ENCODE measurements at places on chromosomes 5 and 9.

GRCh38 chr5:110361471-110361870 lies 365.0 kb downstream of the TMEM232 start:
- DNase-seq: no peak

GRCh38 chr5:148186248-148187003 lies 16.4 kb upstream of the SPINK6 start:
- no peak for DNase-seq

DNA sequence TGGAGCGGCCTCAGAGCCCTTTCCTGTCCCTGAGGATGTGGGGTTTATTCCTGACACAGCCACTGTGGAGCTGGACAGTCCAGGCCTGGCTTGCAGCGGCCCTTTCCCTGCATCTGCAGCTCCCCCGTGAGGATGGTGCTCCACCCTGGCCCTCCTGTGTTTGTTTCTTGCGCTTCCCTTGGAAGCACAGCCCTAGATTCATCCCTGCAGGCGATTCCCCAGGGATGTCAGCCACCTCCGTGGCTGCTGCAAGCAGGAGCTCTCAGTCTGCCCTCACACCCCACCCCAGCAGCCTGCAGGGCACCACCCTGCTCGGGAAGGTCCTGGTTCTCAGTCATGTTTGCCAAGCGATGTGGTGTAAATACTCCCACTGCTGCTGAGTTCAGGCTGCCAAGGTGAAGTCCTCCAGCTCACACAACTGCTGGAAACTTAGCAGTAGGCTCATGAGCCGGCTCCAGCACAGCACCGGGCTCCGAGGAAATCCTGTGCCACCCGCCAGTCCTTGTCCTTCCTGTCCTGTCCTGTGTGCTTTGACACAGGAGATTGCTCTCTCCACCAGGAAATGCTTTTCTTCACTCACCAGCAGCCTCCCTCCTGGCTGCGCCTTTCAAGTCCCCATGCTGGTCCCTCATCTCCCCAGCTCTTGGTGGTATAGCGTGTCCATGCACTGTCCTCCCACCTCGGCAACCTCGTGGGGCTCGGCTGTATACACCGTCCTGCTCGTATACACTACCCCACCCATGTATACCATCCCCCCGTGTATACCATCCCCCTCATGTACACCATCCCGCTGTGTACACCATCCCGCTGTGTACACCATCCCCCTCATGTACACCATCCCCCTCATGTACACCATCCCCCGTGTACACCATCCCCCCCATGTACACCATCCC lies 16.2 kb downstream of the ROPN1L start:
- DNase-seq: no peak

- no peak for DNase-seq
Observed at GRCh38 chr9:93225417-93225816, 41.5 kb downstream of the WNK2 start.

DNA sequence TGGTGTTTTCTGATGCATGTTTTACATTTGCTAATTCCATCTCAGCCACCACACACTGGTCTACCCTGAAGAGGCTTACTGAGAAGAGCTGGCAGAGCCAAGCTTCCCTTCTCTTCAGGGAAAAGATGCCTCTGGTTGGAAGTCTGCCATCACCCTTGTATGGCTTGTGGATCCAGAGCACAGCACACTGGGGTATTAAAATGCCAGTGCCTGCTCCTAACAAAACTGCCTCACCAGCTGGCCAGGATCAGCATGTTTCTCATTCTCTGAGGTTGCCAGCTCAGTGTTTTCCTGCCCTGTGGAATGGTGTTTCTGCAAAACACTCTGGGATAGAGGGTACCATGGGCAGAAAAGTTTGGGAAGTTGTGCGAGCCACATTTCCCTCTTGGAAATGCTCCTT lies 31.6 kb upstream of the ZNF618 start:
- DNase-seq: no peak
